Nephron progenitor cell (in vitro differentiated cells): ENCODE measurements at places on chromosomes 5 and 9.

DNA sequence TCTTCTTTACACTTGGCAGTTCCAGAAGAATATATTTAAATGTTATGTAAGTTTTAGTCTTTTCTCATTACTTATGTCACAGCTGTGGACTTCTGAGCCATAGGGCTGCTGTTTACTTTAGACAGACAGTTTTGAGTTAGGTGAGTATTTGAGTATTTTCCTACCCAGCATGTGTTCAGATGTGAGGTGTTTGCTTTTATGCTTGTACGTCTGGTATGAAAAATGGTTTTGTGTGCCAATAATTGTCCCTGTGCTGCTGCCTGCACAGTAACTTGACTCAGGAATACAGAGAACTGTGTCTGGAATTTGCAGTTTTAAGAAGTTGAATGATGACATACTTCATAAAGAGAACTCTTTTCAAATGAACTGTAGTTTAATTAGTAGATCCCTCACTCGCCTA is 20.8 kb downstream of the MEGF10 start:
- H3K4me1 ChIP-seq = peaks cover 29% of the 10 kb centered on the region
- DNase-seq = no peak
- peaks cover 4% of the 10 kb centered on the region for H3K27me3 ChIP-seq
- no peaks in the 10 kb centered on the region for H3K36me3 ChIP-seq
- H3K4me3 ChIP-seq = no peak overlapping the region

DNA sequence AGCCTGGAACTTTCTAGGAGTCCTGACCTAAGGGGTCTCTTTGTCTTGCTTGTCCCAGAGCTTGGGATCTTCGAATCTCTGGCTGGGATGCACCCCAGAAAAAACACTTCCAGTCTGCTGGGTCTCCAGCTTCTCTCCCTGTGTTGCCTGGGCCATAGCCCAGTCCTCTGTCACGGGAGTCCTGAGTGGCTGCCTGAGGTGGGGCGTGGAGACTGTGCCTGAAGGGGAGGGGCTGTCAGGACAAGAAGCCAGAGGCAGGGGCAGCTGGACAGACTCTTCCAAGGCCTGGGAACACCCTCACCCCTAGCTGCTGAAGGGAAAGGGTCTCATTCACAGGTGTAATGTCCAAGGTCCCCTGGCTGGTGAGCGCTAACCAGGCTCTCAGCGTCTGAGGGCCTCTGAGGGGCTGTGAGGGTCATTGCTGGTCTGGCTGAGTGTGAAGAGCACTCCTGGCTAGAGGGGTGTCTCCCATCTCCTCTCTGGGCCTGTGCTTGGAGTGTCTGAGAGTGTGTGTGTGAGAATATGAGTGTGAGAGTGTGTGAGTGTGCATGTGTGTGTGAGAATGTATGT is 20.4 kb upstream of the COL27A1 start:
- peaks cover 13% of the 10 kb centered on the region for H3K27me3 ChIP-seq
- no peaks in the 10 kb centered on the region for H3K36me3 ChIP-seq
- H3K4me3 ChIP-seq = no peak overlapping the region
- peaks cover 37% of the 10 kb centered on the region for H3K4me1 ChIP-seq
- DNase-seq = no peak
- no peak overlapping the region for H3K27ac ChIP-seq

GRCh38 chr9:76525196-76525595 is 66.2 kb downstream of the GCNT1 start:
- peaks cover 30% of the 10 kb centered on the region for H3K4me1 ChIP-seq
- no peak for DNase-seq
- peak overlapping the region; percentile 92 for H3K27ac ChIP-seq
- no peaks in the 10 kb centered on the region for H3K36me3 ChIP-seq
- H3K4me3 ChIP-seq = no peak overlapping the region

DNA sequence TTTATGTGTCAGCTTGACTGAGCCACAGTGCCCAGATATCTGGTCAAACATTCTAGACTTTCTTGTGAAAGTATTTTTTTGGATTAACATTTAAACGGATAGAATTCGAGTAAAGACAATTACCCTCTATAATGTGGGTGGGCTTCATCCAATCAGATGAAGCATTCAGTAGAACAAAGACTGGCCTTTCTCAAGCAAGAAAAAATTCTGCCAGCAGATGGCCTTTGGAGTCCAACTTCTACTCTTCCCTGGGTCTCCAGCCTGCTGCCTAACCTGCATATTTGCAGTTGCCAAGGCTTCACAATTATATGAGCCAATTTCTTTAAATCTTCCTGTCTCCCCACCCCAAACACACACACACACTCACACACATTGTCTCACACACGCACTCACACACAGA is 86.4 kb downstream of the MED10 start:
- no peaks in the 10 kb centered on the region for H3K4me1 ChIP-seq
- H3K27me3 ChIP-seq = peaks cover 23% of the 10 kb centered on the region
- H3K4me3 ChIP-seq = no peak overlapping the region
- no peak overlapping the region for H3K27ac ChIP-seq
- H3K36me3 ChIP-seq = no peaks in the 10 kb centered on the region

DNA sequence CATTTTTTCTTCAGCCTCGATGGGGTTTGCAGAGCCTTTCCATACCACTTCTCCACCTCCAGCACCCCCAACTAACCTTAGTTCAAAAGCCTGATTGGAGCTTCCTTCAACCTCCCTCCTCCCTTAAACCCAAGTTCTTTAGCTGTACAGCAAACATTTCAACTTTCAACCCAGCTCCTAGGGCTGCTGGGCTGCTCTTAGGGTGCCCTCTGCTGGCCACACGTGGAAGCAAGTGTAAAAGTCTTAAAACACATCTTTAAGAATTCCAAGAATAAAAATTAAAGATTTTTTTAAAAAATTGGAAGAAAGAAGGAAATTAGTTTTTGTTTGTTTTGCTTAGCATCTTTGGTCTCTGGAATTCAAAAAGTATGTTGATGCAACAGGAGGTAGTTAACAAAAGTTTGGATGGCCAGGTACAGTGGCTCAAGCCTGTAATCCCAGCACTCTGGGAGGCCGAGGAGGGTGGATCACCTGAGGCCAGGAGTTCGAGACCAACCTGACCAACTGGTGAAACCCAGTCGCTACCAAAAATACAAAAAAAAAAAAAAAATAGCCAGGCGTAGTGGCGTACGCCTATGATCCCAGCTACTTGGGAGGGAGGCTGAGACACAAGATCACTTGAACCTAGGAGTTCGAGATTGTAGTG is 15.5 kb upstream of the HSD17B3 start:
- DNase-seq = peak; percentile 69
- peaks cover 22% of the 10 kb centered on the region for H3K36me3 ChIP-seq
- H3K4me1 ChIP-seq = peaks cover 13% of the 10 kb centered on the region
- H3K4me3 ChIP-seq = no peak overlapping the region

- no peak overlapping the region for H3K27ac ChIP-seq
- H3K4me1 ChIP-seq = peaks cover 15% of the 10 kb centered on the region
- DNase-seq = no peak
- no peaks in the 10 kb centered on the region for H3K27me3 ChIP-seq
- H3K4me3 ChIP-seq = no peak overlapping the region
- no peaks in the 10 kb centered on the region for H3K36me3 ChIP-seq
These were observed 383.3 kb downstream of the OSTF1 start for GRCh38 chr9:75471549-75472114.

- no peak for DNase-seq
- H3K27me3 ChIP-seq = peaks cover 4% of the 10 kb centered on the region
- no peak overlapping the region for H3K4me3 ChIP-seq
- H3K4me1 ChIP-seq = no peaks in the 10 kb centered on the region
- no peak overlapping the region for H3K27ac ChIP-seq
- H3K36me3 ChIP-seq = no peaks in the 10 kb centered on the region
These were observed 315.7 kb downstream of the MAT2B start for GRCh38 chr5:163821142-163821541.

GRCh38 chr5:40754381-40755092 is 1.2 kb downstream of the TTC33 start:
- H3K27ac ChIP-seq = no peak overlapping the region
- DNase-seq = no peak
- peaks cover 44% of the 10 kb centered on the region for H3K36me3 ChIP-seq
- peaks cover 2% of the 10 kb centered on the region for H3K27me3 ChIP-seq
- H3K4me1 ChIP-seq = no peaks in the 10 kb centered on the region

DNA sequence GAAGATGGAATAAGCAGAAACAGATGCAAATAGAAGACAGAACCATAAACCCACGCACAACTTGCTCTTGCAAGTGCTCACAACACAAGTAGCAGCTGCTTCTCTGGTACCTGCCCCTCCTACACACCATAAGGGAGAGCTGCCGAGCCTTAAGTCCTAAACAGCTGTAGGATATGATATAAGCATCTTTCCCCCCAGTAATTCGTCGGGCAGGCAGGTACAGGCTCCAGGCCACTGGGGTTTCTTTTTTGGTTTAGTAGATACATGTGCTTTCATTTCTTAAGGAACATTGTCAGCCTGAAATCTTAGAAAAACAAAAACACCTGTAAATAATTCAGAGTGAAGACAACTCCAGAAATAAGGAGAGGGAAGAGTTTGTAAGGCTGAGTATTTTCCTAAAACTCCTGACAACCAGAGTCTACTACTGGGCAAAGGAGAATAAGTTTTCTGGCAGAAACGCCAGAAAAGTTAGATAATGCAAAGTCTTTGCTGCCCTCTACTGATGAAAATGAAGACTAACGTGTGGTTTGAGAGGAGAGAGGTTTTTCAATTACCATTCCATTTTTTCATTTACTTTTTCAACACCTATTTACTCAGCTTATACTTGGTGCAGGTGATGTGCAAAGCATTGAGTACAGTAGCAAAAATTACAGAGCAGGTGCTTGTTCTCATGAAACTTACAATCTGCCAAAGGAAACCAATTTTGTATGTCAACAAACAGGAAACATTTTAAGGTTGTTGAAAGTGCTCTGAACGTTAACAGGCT is 20.1 kb upstream of the TCERG1 start:
- H3K27me3 ChIP-seq = peaks cover 21% of the 10 kb centered on the region
- no peaks in the 10 kb centered on the region for H3K36me3 ChIP-seq
- peak; percentile 11 for DNase-seq
- peak overlapping the region; percentile 7 for H3K4me3 ChIP-seq
- H3K4me1 ChIP-seq = peaks cover 50% of the 10 kb centered on the region
- no peak overlapping the region for H3K27ac ChIP-seq

- H3K27me3 ChIP-seq = peaks cover 14% of the 10 kb centered on the region
- no peak overlapping the region for H3K4me3 ChIP-seq
- no peak for DNase-seq
- peaks cover 10% of the 10 kb centered on the region for H3K4me1 ChIP-seq
- peaks cover 4% of the 10 kb centered on the region for H3K36me3 ChIP-seq
- no peak overlapping the region for H3K27ac ChIP-seq
These were observed 32.6 kb upstream of the GOLPH3 start for GRCh38 chr5:32206509-32207354.

GRCh38 chr9:106632621-106633020 is 230.3 kb upstream of the ZNF462 start:
- DNase-seq = no peak
- H3K27ac ChIP-seq = no peak overlapping the region
- no peaks in the 10 kb centered on the region for H3K36me3 ChIP-seq
- H3K27me3 ChIP-seq = no peaks in the 10 kb centered on the region
- peaks cover 3% of the 10 kb centered on the region for H3K4me1 ChIP-seq

DNA sequence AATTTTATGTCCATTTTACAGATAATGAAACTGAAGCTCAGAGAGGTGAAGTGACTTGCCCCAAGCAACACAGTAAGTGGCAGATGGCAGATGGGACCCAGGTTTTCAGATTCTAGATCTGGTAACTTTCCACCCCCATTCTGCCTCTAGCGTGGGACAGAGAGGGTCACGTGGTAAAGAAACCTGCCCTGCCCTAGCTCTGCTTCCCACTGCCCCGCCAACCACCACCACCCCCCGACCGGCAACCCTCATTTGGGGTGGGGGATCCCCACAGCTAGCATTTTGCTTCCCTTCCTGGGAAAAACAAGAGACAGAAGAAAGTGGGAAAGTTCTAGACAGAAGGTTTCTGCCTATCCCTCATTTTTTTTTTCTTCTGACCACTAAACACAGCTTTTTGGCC is 172.5 kb downstream of the ACTL7B start:
- no peaks in the 10 kb centered on the region for H3K4me1 ChIP-seq
- no peak overlapping the region for H3K27ac ChIP-seq
- no peak for DNase-seq
- no peaks in the 10 kb centered on the region for H3K36me3 ChIP-seq

DNA sequence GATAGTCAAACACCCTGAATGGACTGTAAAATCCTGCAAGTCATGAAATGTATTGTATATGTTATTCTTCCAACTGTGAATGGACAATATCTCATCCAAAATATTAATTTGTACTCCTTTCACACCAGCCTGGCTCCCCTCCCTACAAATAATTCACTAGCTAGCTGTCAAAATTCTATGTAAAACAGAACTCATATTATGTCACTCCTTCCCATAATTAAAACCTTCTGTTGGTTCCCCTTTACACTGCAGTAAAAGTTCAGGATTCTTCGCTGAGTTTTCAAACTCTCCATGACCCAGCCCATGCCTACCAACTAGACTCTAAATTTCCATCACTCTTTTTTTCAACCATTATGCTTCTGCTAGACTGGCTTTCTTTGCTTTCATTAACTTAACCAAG is 857.1 kb downstream of the TAF11L14 start:
- H3K27me3 ChIP-seq = peaks cover 4% of the 10 kb centered on the region
- no peak overlapping the region for H3K27ac ChIP-seq
- no peak overlapping the region for H3K4me3 ChIP-seq
- no peak for DNase-seq
- peaks cover 10% of the 10 kb centered on the region for H3K4me1 ChIP-seq

GRCh38 chr9:2332663-2333062 is 288.9 kb upstream of the VLDLR start:
- no peaks in the 10 kb centered on the region for H3K27me3 ChIP-seq
- no peak overlapping the region for H3K4me3 ChIP-seq
- peaks cover 5% of the 10 kb centered on the region for H3K36me3 ChIP-seq
- H3K4me1 ChIP-seq = peaks cover 42% of the 10 kb centered on the region
- H3K27ac ChIP-seq = peak overlapping the region; percentile 90

- peaks cover 42% of the 10 kb centered on the region for H3K4me1 ChIP-seq
- H3K4me3 ChIP-seq = peak overlapping the region; percentile 82
- DNase-seq = no peak
- peaks cover 47% of the 10 kb centered on the region for H3K27me3 ChIP-seq
- no peak overlapping the region for H3K27ac ChIP-seq
These were observed 1.1 kb upstream of the BRD3 start for GRCh38 chr9:134068744-134069479.

DNA sequence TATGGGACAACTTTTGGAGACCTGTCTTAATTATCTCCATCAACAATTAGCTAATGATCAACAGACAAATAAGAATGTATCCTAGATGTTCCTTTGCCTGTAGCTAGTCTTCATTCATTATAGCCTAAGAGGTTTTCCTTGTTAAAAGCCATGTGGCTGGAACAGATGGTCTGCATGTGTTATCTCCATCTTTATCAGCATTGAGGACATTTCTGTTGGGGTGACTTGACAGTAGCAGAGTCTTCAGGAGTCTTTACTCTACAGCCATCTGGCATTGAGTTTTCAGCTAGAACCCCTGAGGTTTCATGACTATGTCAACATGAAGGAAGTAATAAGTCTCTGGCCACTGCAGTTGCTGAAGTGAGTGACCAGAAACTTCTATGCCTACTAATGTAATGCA is 106.6 kb upstream of the TLE4 start:
- H3K4me3 ChIP-seq = no peak overlapping the region
- H3K4me1 ChIP-seq = peaks cover 17% of the 10 kb centered on the region
- H3K27me3 ChIP-seq = no peaks in the 10 kb centered on the region
- H3K27ac ChIP-seq = no peak overlapping the region
